KBM-7 (cell line): ENCODE measurements at places on chromosomes 5 and 9.
A peak's percentile ranks its signal among the peaks of the same experiment; 100 is the strongest.

DNA sequence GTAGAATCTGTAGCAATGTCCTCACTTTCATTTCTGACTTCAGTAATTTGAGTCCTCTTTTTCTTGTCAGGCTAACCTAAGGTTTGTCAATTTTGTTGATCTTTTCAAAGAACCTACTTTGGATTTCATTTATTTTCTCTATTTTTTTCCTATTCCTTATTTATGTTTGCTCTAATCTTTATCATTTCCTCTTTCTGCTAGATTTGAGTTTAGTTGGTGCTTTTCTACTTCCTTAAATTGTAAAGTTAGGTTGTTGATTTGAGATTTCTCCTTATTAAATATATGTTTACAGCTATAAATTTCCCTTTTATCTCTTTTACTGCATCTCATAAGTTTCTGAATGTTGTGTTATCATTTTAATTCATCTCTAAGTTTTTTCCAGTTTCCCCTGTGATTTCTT, 75.1 kb upstream of the FAM120A start:
- DNase-seq: no peak

DNA sequence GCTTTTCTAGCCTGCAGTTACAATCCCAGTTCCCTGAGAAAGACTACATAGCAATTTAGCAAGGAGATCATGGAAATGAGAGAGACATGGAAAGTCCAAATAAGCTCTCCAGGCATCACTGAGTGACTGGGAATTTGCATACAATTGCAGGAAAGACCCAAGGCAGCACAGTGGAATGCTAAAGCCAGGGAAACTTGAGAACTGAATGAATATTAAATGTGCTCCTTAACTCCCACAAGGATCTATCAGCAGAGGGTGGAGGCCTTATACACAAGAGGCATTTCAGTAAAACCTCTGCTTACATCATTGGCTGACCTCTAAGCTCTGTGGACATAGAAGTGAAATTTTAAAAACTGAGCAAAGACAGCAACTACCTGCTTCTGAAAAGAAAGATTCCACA, 355.6 kb upstream of the DAB2 start:
- DNase-seq: no peak

DNA sequence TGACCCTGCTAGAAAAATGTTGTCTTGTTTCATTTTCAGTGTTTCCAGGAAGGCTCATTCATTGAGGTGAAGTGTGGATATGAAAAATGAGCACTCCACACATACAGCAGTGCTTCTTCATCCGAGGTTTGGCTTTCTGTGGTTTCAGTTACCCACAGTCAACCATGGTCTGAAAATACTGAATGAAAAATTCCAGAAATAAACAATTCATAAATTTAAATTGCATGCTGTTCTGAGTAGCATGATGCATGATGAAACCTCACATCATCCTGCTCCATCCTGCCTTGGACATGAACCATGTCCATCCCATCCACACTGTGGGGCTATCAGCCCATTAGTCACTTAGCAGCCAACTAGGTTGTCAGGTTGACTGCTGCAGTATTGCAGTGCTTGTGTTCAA, 10.4 kb upstream of the SLC45A2 start:
- DNase-seq: no peak

DNA sequence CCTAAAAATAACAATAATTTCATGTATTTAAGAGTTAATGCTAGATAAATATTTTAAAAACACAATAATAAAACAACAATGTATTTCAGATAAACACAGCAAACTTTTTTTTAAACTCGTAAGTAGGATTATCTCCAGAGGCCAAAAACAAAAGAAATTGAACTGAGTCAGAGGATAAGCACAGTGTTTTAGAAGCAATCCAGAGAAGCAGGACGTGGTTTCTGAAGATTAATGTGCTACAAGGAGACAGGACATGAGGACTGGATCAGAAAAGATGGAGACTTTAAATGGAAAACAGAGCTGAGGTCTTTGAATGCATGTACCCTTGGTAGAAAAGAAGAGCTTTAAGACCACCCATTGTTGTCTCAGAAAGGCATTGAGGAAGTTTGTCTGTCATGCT, 491.2 kb upstream of the TLE4 start:
- no peak for DNase-seq

GRCh38 chr9:133789778-133790177, 51.6 kb upstream of the SARDH start:
- no peak for DNase-seq

GRCh38 chr5:160833806-160834205, 18.2 kb downstream of the ATP10B start:
- no peak for DNase-seq

- no peak for DNase-seq
These were observed 93.6 kb upstream of the RANBP3L start for GRCh38 chr5:36395260-36395659.

DNA sequence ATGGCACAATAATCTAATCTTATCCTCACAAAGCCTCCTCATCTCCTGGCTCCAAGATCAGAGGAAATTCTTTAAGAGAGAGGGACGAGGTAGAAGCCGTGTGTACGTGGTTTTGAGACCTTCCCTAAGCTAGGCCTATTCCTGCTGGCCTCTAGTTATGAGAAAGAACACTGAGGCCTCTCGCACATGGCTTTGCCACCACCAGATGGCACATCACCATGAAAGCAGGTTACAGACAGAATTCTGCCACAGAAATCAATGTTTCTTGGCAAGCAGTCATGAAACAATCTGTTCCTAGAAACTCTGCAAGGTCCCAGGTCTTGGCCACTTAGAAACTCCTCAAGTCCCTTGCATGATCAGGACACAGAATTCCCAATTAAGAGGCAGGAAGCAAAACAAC, 268.2 kb upstream of the TAS2R1 start:
- DNase-seq: peak; percentile 19

- peak; percentile 83 for DNase-seq
These were observed 4.3 kb upstream of the EMB start for GRCh38 chr5:50445296-50445949.

- DNase-seq: no peak
These were observed 207.8 kb downstream of the SEMA5A start for GRCh38 chr5:9337928-9338595.

GRCh38 chr5:133006653-133007052, 19.7 kb downstream of the ZCCHC10 start:
- DNase-seq: no peak

GRCh38 chr9:9729082-9729481, 883.7 kb downstream of the PTPRD start:
- DNase-seq: no peak

- peak; percentile 65 for DNase-seq
These were observed 43.9 kb downstream of the USP20 start for GRCh38 chr9:129879103-129879699.

DNA sequence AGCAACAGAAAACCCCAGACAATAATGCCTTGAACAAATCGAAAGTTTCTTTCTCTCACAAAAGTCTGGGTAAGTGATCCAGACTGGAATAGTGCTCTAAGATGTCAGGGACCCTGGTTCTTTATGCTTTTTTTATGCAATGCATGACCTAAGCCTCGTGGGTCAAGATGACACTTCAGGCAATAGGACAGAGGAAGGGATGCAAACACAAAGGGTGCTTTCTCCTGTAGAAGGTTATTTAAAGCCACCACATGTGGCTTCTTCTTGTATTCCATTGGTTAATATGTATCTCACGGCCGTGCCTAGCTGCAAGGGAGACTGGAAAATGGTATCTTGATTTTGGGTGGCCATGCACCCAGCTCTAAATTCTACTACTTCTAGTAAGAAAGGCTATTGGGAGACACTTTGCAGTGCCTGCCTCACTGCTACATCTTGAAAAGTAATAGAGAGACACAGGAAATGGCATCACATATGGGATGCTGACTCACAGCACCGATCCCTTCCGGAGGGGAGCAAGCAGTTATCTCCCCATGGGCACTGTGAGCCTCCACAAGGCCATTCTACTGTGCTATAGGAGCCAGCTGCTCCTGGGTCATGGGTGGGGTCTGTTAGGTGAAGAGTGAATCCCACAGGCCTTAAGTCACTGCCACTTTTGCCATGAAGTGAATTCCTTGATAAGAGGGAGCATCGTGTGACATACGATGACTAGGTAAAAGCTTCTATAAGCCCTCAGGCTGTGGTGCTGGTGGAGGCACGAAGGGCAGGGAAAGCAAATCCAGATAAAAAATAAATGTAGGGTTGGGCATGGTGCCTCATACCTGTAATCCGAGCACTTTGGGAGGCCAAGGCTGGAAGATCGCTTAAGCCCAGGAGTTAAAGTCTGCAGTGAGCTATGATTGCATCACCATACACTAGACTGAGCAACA, 32.5 kb upstream of the RAB14 start:
- DNase-seq: peak; percentile 51

DNA sequence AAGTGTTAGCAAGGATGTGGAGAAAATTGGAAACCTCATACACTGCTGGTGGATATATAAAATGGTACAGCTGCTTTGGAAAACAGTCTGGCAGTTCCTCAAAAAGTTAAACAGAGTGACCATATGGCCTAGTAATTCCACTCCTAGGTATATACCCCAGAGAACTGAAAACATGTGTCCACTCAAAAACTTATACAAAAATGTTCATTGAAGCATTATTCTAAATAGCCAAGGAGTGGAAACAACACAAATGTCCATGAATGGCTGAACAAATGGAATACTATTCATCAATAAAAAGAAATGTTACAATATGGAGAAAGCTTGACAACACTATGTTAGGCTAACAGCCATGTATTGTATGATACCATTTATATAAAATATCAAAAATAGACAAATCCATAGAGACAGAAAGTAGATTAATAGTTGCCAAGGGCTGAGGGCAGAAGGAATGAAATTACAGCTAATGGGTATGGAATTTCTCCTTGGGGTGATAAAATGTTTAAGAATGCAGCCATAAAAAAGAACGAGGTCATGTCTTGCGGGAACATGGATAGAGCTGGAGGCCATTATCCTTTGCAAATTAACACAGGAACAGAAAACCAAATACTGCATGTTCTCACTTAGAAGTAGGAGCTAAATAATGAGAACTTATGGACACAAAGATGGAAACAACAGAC, 33.6 kb upstream of the FBP1 start:
- DNase-seq: no peak

DNA sequence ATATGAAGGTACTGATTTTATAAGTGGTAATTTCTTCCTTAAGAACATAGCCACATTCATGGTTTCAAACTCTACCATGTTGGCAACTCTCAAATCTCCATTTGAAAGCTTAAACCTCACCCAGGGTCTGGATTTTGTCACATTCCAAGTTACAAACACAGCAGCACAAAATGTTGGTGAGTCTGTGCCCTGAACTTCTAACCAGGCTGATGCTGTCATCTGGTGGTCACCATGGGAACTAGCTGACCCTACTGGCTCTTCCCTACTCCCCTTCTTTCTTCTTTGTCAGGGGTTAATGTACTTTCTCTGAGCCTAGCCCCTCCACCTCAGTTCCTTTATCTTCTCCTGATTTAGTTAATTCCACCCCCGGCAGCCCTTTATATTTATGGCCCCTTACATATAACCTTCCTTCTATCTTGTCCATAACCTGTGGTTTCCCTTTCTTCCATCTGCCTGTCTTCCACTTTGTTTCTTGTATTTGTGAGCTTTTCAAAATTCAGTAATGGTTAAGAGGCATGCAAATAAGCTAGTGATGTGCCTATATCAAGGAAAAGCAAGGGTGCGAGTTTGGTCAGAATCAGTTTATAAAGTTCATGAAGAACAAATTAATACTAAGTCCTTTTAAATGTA, 35.9 kb downstream of the TGFBR1 start:
- peak; percentile 68 for DNase-seq

- no peak for DNase-seq
These were observed 4.3 kb downstream of the TMEFF1 start for GRCh38 chr9:100477241-100477640.

GRCh38 chr9:34503406-34503805, 19.4 kb downstream of the ENHO start:
- DNase-seq: no peak

DNA sequence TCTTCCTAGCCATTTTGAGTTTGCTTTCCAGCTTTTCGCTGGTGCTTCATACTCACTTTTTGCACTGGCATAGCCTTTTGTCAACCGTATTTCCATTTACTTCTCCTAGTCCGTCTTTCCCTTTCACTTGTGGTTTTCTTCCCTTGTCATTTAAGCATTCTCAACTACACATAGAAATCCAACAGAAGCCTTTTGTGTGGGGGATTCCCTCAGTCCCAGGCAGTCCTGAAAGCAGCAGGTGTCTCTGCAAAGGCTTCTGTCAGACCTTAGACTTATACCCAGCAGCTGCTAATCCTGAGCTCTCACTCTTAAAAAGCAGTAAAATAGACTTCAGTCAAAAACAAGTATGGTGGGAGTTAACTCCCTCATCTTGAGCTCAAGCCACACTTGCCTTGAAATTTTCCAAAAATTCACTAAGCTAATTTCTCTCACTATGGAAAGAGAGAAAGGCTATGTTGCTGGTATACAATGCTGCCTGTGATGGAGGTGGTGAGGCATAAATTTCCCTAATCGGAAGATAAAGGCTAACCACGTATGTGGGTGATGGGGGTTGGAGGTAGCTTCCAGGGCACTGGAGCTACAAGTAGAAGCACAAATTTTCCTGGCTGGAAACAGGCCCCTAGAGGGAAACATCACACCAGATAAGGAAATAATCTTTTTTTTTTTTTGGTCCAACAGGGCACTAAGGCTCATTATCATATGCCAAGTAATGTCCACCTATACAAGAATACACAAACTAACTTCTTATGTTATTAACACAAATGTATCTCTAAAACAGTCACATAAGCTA, 34.8 kb upstream of the IFNK start:
- DNase-seq: no peak
